ENCODE measurements at places on chromosomes 3 and 15.

- DNase-seq: no peak
Observed at GRCh38 chr3:181554233-181554765, 157.4 kb upstream of the SOX2 start.

GRCh38 chr3:115227461-115227860 is 80.4 kb upstream of the ZBTB20 start:
- no peak for DNase-seq

- no peak for DNase-seq
Observed at GRCh38 chr3:143443851-143444331, 324.3 kb downstream of the CHST2 start.

GRCh38 chr3:183375787-183376186 is 52.6 kb downstream of the MCF2L2 start:
- DNase-seq: no peak

DNA sequence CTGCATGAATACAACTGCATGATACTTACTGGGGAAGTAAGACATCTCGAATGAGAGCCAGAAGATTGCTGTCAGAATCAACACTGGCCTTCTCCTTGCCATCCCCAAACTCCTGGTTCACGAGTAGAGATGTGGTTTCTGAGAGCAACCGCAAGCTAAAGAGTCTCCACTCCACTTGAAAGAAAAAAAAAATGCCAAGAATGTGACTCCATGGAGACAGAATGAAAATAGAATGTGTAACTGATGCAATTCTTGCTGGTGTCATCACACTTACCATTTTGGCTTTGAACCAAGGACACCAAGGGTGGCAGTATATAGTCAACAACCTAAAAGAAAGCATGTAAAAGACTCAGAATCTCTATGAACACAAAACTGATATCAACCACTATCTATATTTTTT is 280.4 kb downstream of the ULK4 start:
- DNase-seq: peak; percentile 7

- no peak for DNase-seq
Observed at GRCh38 chr3:107216711-107217110, 160.5 kb upstream of the CCDC54 start.

- no peak for DNase-seq
Observed at GRCh38 chr15:51065781-51066180, 28.9 kb downstream of the TNFAIP8L3 start.

- DNase-seq: no peak
Observed at GRCh38 chr3:44894485-44894884, 20.1 kb downstream of the TGM4 start.

DNA sequence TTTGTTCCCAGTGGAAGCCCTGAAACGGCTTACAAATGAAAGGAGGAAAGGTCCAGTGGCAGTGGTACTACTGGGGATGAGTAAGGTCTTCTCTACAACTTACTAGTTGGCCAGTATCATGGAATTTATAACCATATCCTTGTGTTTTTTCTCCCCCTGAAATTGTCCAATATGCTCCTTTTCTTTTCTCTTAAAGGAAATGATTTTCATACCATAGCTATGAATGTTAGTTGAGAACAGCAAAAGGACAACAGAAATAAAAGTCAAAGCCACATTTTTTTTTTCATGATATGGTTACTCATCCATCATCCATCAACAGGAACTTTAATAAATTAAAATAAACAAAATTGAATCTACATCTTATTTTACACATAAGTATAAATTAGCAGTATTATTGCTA is 450.4 kb downstream of the MFSD1 start:
- DNase-seq: no peak

GRCh38 chr3:116341899-116342298 is 103.4 kb downstream of the LSAMP start:
- DNase-seq: no peak

DNA sequence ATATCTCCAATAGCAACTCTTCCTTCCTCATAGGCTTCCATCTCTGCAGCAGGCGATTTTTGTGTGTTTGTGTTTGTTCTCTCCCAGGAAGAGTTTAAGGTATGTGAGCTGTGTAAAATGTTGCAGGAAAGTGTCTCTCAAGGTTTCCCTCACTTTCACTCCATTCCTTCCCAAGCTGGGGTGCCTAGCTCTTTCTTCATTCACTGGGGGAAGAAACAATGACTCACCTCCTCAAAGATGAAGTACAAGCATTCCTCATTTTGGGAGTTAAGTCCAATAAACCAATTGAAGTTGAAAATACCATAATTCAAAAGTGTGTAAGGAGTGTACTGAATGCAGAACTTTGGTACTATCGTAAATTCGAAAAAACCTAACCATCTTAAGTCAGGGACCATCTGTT is 422.7 kb upstream of the CFAP20DC start:
- DNase-seq: no peak

DNA sequence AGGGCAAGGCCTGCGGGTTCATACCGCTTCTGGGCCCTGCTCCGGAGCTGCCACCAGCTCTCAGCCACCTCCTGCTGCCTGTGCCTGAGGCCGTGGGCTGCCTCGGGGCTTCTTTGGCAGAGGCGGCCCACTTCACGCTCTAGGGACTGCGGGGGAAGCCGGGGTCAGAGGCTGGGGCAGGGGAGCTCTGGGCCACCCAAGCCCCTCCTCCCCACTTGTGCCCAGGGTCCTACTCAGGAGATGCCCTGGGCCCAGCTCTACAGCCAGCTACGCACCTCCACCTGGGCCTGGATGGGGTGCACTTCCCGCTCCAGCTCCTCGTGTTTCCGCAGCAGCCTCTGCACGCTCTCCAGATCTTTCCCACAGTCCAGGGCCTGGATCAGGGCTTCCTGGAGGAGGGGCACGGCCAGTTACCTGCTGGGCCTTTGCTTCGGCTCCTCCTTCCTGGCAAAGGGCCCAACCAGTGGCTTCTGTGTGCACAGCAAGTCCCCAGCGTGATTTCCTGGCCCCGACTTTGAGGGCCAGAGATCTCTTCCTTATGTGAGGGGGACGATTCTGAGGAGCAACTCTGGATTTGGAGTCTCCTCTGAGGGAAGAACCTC is 24.0 kb downstream of the PLA2G4B start:
- no peak for DNase-seq

- peak; percentile 12 for DNase-seq
Observed at GRCh38 chr15:101206176-101206591, 45.7 kb downstream of the CHSY1 start.

GRCh38 chr3:25338158-25338725 is 89.8 kb upstream of the RARB start:
- DNase-seq: no peak

- DNase-seq: no peak
Observed at GRCh38 chr15:58331560-58331912, 100.3 kb upstream of the LIPC start.

DNA sequence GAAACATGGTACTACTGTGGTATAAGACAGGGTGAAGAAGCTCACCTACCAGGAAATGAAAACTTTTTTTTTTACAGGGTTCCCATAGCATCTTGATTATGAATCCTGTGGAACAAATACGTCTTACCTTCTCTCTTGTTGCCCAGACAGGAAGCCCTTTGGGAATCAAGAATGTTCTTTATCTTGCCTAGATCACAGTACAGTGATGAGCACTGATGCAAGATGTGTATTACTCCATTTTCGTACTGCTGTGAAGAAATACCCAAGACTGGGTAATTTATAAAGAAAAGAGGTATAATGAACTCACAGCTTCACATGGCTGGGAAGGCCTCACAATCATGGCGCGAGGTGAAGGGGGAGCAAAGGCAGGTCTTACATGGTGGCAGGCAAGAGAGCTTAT is 281.3 kb downstream of the UBE2E2 start:
- DNase-seq: no peak

DNA sequence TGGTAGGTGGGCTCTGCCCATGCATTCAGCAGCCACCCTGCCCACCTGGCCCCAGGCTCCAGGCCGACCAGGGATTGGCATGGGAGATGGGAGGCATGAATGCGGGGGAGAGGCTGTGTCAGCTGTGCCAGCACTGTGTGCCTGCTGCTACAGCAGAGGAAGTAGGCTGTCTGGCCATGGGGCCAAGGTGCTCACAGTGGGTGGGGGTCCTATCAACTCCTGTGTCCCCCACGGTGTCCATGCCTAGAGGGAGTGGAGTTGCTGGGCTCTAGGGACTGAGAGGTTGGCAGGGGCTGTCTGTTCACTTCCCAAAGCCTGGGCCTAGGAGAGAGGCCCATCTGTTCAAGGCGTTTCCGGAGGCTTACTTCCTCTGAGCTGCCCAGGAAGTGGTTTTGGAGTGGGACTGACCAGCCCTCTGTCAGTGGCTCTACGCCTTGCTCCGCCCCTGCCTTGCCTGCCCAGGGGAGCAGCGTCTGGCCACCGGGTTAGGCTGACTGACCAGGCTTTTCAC is 5.8 kb downstream of the PRKCD start:
- DNase-seq: peak; percentile 14

DNA sequence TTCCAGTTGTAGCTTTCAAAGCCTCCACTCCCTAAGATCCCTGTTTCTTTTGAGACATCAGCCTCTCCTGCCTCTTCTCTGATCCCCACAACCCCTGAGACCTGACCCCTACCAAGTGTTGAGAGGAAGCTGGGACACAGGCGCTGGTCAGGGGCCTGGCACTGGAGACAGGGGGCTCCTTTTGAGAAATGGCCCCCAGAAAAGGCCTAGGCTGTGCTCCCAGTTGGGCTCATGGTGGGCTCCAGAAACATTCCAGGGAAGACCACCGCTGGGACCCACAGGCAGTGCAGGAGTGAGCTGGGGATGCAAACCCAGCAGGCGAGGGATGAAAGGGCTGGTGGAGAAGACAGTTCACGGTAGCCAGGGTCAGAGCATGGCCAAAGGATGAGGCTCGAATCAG is 16.6 kb downstream of the SSUH2 start:
- DNase-seq: no peak

- no peak for DNase-seq
Observed at GRCh38 chr3:42161050-42161935, 70.1 kb downstream of the TRAK1 start.

- no peak for DNase-seq
Observed at GRCh38 chr3:16280671-16281070, 15.7 kb downstream of the OXNAD1 start.

DNA sequence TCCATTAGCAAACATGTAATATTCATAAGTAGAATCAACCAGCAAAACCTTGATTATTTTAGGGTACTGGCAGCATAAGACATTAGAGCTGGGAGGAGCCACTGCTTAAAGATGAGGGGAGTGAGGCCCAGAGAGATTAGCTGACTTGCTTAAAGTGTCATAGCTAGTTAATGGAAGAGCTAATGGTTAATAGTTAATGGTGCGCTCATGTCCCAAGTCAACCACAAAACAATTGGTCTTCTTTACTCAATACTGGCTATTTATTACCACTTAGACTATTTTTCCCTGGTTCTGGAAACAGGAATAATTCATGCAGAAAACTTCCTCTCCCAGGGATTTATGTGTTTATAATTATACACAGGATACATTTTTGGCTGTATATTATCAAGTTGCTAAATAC is 33.1 kb downstream of the EIF4E3 start:
- DNase-seq: no peak

DNA sequence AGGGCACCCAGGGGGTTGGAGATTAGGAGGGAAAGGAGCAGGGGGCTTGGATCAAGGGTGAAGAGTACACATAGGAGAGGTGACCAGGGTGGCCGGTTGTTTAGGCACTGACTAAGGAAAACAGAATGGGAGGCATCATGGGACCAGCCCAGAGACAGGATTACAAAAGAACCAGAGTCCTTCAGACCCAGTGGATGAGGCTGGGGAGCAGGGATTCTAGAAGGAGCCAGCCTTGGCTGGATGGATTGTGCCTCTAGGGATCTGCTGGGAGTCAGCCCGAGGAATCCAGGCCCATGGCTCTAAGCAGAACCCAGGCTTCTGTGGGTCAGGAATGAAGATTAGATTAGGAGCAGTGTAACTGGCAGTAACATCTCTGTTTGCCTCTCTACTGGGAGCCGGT is 98.6 kb downstream of the ARNT2 start:
- DNase-seq: no peak

DNA sequence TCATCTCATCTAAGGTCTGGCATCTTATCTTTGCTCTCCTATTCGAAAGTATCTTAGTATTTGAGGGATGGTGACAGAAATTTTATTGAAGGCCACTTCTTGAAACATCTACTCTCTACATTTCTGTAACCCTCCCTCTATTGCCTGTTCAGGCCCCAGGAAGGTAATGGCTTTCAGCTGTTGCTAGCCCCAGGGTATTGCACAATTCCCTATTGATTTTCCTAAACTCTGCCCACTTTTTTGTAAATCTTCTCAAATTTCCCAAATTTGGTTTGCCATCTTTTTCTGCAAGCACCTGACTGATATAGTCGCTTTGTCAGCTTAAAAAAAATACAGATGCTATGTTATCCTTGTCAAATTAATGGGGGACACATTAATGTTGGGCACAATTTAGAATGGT is 242.1 kb downstream of the RAP2B start:
- no peak for DNase-seq

GRCh38 chr15:73709686-73710085 is 25.5 kb downstream of the CD276 start:
- no peak for DNase-seq

DNA sequence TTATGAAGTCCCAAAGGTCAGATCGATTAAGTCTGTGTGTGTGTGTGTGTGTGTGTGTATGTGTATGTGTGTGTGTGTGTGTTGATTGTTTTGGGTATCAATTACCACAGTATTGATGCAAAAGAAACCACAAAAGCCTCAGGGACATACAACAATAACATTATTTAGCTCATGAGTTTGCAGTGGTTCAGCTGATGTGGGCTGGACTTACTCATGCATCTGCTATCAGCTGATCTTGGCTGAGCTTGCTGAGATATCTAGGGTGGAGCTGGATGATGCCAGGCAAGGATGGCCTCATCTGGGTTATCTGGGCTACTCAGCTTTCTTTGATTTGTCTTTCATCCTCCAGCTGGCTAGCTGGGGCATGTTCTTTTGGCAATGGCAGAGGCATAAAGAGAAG is 82.4 kb upstream of the PRR23C start:
- DNase-seq: peak; percentile 57

GRCh38 chr15:98503970-98504369 is 144.4 kb upstream of the IGF1R start:
- no peak for DNase-seq

- no peak for DNase-seq
Observed at GRCh38 chr3:61357902-61358301, 106.7 kb upstream of the FHIT start.

GRCh38 chr3:43768381-43768973 is 77.7 kb downstream of the ABHD5 start:
- DNase-seq: no peak

DNA sequence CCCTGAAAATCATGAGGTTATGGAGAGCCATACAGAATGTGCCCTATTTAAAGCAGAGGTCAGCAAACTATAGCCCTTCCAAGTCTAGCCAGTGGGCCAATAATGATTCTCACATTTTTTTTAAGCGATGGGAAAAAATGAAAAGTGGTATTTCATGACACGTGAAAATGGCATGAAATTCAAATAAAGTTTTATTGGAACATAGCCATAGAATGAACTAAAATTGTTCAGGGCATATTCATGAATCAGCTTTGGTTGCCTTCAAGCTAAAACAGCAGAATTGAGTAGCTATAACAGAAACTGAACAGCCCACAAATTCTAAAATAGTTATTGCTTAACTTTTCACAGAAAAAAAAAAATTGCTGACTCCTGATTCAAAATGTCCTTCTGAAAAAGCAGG is 104.5 kb downstream of the TFG start:
- no peak for DNase-seq

- peak; percentile 37 for DNase-seq
Observed at GRCh38 chr3:159263750-159264553, 462.1 kb downstream of the MFSD1 start.
